ENCODE measurements at places on chromosomes 6 and 20.
A peak's percentile ranks its signal among the peaks of the same experiment; 100 is the strongest.

- peak; percentile 71 for DNase-seq
Measured at GRCh38 chr6:139017227-139017626, 11.3 kb upstream of the ABRACL start.

GRCh38 chr6:124683507-124683906 lies 278.7 kb upstream of the RNF217 start:
- DNase-seq: no peak

DNA sequence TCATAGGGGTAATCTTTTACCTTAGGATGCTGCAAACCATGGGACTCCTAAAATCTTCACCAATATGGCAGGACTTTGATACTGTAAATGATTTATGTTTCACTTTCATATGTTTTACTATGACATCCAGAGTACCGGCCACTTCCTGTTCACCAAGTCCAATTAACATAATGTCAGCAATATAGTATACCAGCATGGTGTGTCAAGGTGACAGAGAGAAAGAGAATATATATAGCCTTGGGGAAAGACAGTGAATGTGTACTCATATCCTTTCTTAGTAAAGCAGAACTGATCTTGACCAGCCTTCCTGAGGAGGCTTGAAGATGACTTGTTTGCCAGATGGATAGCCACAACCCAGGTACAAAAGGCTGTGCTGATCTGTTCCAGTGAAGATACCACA lies 127.9 kb downstream of the NRN1 start:
- DNase-seq: no peak

DNA sequence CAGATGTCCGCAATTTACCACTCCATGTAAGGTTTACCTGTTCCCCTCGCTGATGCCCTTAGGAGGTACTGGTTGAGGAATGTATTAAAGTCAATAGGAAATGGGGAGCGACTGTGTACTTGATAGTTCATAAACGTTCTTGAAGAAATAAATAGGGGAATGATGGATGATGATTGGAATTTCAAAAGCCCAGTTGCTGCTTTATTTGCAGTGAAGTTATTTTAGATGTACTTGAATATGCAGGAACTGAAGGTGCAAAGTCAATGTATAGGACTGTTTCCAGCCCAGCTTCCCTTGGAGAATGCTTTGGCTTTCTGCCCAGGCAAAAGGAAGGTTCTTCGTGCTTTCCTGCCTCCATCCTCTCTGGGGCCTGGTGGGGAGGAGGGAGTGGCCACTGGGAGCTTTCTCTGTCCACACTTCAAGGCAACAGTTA lies 19.8 kb downstream of the ADGRF5 start:
- no peak for DNase-seq

DNA sequence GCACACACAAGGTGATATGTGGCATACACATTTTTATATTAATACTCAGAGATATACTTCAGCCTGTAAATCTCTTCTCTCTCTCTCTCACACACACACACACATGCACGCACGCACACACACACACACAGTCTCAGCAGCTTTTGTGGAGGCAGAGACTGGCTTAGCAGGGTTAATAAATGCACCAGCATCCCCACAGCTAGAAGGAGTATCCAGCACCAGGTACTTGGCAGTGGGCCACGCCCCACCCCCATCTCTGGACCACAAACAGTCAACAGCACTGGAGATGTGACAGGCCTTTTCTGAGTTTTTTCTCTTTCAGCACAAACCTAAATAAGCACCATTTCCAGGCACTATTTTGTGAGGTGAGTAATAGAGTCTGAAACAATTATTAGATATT lies 47.3 kb upstream of the LRFN2 start:
- peak; percentile 83 for DNase-seq

DNA sequence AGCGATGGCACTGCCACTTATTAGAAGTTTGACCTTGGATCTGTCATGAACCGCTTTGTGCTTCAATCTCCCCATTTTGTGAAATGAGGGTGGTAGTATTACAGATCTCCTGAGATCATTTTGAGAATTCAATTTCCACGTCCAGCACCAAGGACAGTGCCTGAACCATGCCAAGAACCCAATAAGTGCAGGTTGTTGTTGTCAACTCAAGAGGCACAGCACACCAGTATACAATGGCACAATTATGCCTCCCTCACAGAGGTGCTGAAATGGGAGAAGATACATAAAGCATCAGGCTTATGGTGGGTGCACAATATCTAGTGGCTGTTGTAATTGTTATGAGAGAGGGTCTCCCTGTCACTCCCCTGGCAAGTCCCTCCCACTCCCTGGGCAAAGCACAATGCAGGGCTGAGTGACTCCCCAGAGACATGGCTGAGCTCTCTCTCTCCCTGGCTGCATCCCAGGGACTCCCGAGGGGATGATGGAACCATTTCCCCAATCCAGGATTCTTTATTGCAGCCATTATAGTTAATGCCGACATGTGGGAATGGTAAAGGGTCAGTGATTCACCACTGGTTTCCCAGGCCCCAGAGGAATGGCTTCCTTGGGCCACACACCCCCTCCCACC lies 78.7 kb downstream of the CDH22 start:
- no peak for DNase-seq

GRCh38 chr6:88651400-88651799 lies 312.0 kb downstream of the RNGTT start:
- no peak for DNase-seq

- no peak for DNase-seq
Measured at GRCh38 chr6:148720406-148720805, 26.4 kb upstream of the UST start.

- DNase-seq: peak; percentile 25
Measured at GRCh38 chr6:168165373-168165772, 86.4 kb upstream of the FRMD1 start.

DNA sequence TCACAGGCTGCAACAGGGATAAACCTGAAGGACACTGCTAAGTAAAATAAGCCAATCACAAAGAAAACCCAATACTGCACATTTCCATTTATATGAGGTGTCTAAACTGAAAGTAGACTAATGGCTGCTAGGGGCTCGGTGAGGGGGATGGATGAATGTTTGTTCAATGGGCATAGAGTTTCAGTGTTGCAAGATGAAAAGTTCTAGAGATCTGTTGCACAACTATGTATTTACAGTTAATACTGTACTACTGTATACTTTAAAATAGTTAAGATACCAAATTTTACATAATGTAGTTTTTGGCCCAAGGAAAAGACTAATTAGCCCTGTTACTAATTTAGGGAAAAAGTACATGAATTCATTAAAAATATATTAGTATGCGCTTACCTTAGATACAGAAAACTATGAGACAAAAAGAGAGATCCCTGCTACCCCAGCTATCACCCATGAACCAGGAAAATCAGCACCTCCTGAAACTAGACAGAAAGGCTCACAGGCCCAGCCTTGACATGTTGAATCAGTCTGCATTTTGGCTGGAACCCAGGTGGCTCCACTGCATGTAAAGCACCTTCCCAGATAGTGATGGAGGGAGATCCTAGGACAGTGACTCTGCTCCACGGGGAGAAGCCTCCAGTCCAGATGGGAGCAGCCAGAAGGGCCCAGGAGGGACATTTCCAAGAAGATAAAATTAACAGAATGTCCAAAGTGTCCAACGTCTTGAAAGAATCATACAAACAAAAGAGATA lies 16.1 kb downstream of the HLA-F start:
- DNase-seq: no peak

DNA sequence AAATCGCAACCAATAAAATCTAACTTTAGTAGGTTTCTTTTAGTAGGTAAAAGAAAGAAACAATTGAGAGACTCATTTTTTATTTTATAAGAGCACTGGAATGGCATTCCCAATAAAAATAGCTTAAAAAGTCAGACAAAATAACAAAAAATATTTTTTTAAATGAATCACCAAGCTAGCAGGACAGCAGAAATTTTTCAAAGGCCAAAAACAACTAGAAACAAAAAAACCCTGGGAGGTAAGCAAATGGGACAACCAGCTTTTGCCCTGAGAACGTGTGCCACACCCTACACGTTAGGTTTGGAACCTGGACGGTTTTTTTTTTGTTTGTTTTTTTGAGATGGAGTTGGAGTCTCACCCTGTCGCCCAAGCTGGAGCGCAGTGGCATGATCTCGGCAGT lies 19.6 kb downstream of the GPLD1 start:
- no peak for DNase-seq

DNA sequence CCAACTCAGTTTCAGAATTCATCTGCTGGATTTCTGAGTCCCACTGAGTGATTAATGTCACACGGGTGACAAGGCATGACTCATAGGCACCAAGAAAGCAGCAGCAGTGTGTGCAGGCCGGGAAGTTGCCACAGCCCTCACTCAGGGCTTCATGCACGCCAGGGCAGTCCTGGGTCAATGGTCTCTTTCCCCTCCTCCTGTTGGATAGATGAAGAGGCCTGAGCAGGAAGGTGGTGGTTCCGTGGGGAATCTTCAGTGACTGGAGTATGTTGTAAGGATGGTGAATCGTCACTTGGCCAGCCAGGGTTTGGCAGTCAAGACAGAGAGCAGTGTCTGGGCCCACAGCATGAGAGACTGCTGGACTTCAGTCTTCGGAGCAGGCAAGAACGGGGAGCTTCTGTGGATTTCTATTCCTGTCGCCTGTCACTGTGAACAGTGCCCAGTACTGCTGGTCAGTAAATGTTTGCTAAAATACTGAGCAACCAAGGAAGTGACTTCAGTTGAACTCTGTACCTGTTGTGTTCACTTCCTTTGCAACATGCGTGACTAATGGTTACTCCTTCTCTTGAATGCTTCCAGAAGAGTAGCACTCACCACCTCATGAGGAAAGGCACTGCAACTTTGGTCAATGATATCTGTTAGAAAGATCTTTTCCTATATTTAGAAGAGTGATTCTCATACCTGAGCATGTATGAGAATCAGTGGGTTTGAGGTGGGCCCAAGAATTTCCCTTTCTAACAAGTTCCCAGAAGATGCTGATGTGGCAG lies 62.0 kb upstream of the CD93 start:
- DNase-seq: no peak

GRCh38 chr6:156787569-156788492 lies 10.7 kb downstream of the ARID1B start:
- no peak for DNase-seq

GRCh38 chr6:126824226-126824625 lies 294.2 kb upstream of the RSPO3 start:
- no peak for DNase-seq

DNA sequence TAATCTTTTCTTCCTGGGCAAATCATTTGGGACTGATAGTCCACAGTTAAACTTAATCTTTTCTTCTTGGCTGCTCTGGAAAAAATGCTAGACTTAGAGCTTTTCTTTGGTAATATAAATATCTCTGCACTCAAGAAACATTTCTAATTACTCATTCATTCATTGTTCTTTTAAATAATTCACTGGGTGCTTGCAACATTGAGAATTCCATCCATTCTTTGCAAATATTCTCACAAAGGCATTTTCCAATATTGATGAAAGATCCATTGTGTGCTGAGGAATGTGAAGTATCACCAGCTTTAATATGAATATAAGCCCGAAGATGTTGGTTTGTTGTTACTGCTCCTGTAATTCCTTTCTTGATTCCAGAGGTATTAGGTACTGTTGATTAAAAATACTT lies 38.4 kb downstream of the AKAP7 start:
- no peak for DNase-seq

- no peak for DNase-seq
Measured at GRCh38 chr6:141452354-141452686, 680.4 kb upstream of the GJE1 start.

- no peak for DNase-seq
Measured at GRCh38 chr6:169079650-169080049, 174.0 kb downstream of the THBS2 start.

GRCh38 chr6:88263591-88263990 lies 97.4 kb upstream of the CNR1 start:
- no peak for DNase-seq

DNA sequence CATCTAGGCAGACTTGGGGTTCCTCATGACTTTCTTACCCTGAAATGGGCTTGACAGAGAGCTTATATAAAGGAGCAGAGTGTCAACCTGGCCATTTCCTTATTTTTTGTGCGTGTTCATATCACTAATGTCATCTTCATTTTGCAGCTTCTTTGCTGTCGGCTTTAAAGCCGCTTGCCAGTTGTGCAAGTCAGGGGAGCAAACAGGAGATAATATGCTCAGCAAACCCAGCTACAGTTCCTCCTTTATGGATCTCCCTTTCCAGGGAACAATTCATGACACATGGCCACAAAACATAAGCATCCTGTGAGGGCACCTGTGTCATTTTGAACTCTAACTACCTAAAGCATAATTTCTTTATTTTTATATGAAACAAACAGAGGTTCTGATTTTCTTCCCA lies 6.5 kb upstream of the TUBB2B start:
- DNase-seq: no peak

GRCh38 chr20:22623211-22623610 lies 38.8 kb upstream of the FOXA2 start:
- no peak for DNase-seq

- DNase-seq: no peak
Measured at GRCh38 chr20:10113746-10114145, 79.0 kb downstream of the ANKEF1 start.

GRCh38 chr20:8330785-8331695 lies 199.0 kb downstream of the PLCB1 start:
- no peak for DNase-seq

DNA sequence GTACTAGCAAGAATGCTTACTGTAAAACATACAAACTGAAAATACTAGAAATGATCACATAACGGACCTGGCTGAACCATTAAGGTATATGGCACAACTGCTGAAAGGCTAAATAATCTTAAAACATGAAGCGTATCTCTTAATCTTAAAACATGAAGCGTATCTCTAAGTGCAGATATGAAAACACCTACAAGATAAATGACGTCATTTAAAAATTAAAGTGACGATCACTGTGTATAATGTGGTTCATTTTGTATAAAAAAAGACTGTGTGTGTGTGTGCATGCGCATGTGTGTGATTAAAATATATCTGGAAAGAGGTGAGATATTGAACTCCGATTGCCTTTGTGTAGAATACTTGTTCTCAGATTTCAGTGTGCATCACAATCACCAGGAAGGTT lies 780.4 kb downstream of the KIF16B start:
- DNase-seq: no peak

DNA sequence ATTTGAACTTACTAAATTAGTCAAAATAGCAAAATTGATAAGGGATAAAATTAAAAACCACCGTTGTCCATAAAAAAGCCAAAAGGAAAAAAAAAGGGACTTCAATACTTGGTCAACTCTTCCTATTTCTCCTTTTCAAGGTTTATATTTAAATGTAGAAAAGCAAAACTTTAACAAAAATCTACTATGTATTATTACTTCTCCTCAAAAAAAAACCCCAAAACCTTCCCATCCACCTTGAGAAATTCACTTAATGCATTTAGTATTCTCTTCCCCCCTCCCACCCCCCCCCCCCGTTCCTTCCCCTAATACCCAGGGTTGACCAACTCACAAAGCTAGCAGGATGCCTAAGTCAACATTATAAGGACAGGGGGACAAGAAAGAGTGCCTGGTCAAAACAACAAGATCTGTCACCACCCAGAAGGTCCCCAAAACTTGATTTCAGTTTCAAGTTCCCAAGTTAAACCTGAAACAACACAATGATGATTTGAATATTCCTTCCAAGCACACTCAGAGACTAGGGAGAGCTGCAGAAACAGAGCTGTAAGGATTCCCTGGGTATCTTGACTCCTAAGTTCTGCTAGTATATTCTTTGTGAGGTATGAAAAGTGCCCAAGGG lies 14.6 kb downstream of the GMDS start:
- no peak for DNase-seq

All from NCI-H1105 treated with DMSO at 0.1 percent for 48 hours (cell line).